ENCODE measurements at places on chromosomes 5 and 9.

- no peak overlapping the region for H3K4me3 ChIP-seq
- no peak overlapping the region for H3K27ac ChIP-seq
- no peaks in the 10 kb centered on the region for H3K4me1 ChIP-seq
- no peaks in the 10 kb centered on the region for H3K27me3 ChIP-seq
Observed at GRCh38 chr5:57727591-57727990, 245.0 kb upstream of the ACTBL2 start.

DNA sequence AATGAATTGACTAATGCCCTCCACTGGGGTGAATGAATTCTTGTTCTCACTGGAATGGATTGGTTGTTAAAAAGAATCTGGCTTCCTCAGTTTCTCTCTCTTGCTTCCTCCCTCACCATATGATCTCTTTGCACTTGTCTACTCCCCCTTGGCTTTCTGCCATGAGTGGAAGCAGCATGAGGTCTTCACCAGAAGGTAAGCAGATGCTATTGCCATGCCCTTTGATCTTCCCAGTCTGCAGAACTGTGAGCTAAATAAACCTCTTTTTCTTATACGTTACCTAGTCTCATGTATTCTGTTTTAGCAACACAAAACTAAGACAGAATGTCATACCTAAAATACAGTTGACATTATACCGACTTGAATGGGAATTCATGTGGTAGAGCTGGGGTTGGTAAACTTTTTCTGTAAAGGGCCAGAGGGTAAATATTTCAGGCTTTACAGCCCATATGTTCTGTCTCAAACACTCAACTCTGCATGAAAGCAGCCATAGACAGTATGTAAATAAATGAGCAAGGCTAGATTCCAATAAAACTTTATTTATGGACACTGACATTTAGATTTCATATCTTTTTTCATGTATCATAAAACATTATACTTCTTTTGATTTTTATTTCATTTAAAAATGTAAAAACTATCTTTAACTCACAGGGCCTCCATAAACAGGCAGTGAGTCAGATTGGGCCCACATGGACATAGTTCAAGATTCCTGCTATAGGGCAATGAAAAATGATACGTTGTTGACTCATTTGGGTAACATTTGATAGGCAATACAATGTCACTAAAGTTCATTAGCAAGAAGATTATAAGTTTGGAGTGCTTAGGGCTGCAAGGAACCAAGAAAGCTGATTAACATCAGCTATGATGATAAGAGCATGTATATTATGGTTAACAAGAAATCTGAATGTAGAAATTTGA is 79.4 kb upstream of the TLE4 start:
- H3K27me3 ChIP-seq, result no peaks in the 10 kb centered on the region
- no peak for DNase-seq
- H3K4me3 ChIP-seq, result no peak overlapping the region

GRCh38 chr5:110351430-110351829 is 375.0 kb downstream of the TMEM232 start:
- no peaks in the 10 kb centered on the region for H3K36me3 ChIP-seq
- no peak for DNase-seq
- H3K27ac ChIP-seq, result no peak overlapping the region
- no peak overlapping the region for H3K4me3 ChIP-seq
- no peaks in the 10 kb centered on the region for H3K27me3 ChIP-seq
- H3K4me1 ChIP-seq, result peaks cover 2% of the 10 kb centered on the region

- no peak for DNase-seq
- no peaks in the 10 kb centered on the region for H3K27me3 ChIP-seq
- no peaks in the 10 kb centered on the region for H3K36me3 ChIP-seq
- H3K27ac ChIP-seq, result no peak overlapping the region
- H3K4me1 ChIP-seq, result no peaks in the 10 kb centered on the region
- no peak overlapping the region for H3K4me3 ChIP-seq
Observed at GRCh38 chr9:79799691-79800335, 228.0 kb downstream of the TLE4 start.

DNA sequence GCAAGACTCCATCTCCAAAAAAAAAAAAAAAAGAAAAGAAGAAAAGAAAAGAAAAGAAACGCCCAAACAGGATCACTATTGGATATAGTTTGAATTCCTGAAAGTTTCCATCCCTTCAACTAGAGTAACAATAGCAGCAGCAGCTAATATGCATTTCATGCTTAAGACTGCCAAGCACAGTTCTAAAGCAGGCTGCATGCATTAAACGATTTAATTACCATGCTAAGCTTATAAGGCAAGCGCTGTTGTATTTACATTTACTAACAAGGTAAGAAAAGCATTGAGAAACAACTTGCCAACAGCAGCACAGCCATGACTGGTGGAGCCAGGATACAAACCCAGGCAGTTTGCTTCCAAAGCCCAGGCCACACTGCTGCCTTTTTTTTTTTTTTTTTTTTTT is 13.0 kb downstream of the TBC1D2 start:
- no peaks in the 10 kb centered on the region for H3K27me3 ChIP-seq
- no peak overlapping the region for H3K27ac ChIP-seq
- DNase-seq, result no peak
- H3K4me3 ChIP-seq, result no peak overlapping the region

DNA sequence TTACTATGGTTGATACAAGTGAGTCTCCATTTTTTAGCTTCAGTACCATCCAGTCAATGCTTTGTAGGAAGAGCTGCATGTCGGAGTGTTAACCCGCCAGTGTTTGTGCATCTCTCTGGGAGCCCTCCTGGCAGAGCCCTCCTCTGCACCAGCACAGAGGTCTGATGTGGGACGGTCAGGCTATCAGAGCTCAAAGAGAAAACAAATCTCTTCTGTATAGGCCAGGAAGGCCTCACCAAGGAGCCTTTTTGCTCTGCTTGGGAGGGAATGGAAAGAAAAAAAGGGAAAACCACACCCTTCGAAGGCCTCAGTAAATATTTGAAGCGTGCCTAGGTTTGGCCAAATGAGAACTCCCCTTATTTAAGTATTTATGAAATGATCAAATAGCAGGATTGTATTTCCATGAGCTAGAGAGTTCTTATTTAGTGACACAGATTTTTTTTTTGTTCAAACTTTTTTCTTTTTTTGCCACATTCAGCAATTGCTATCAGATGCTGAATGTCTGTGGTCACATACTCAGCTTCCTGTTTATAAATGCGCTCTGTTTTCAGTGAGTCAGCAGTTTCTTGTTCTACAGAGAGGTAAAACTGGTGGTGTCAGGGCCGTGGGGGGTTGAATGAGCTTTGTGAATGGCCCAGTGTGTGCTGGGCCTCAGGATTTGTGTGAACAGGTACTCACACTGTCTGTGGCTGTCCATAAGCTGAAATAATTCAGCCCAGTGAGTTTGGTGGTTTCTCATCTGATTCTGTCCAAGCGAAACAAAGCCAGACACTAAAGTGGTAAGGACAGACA is 226.6 kb downstream of the SNX18 start:
- no peaks in the 10 kb centered on the region for H3K27me3 ChIP-seq
- no peak overlapping the region for H3K4me3 ChIP-seq
- DNase-seq, result no peak
- H3K4me1 ChIP-seq, result peaks cover 9% of the 10 kb centered on the region
- no peaks in the 10 kb centered on the region for H3K36me3 ChIP-seq

DNA sequence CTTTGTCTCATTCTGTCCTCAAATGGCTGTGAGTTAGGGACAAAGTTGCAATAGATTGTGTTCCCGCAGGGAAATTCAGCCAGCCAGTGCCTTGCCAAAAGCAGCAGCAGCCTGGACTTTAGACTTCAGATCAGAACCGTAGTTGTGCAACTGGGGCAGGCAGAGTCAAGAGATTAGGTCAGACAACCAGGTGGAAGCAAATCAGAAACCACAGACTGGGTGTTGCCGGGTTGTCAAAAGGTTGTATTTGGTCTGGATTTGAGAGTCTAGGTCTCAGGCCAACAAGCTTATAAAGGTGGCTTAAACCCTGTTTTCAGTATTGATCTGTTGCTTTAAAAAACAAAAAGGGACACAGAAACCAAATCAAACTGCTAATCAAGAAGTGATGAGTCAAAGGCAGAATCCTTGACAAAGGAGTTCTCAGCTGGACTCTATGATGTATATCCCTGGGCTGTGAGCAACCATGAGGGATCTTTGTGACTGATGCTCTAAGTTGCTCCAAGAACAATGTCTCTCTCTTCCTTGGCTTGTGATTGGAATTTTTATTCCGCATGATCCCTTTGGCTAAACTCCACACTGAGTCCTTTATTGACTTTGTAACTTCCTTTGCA is 20.9 kb downstream of the RFK start:
- H3K4me1 ChIP-seq, result peaks cover 6% of the 10 kb centered on the region
- H3K27ac ChIP-seq, result no peak overlapping the region
- no peaks in the 10 kb centered on the region for H3K36me3 ChIP-seq
- H3K27me3 ChIP-seq, result no peaks in the 10 kb centered on the region
- no peak for DNase-seq

DNA sequence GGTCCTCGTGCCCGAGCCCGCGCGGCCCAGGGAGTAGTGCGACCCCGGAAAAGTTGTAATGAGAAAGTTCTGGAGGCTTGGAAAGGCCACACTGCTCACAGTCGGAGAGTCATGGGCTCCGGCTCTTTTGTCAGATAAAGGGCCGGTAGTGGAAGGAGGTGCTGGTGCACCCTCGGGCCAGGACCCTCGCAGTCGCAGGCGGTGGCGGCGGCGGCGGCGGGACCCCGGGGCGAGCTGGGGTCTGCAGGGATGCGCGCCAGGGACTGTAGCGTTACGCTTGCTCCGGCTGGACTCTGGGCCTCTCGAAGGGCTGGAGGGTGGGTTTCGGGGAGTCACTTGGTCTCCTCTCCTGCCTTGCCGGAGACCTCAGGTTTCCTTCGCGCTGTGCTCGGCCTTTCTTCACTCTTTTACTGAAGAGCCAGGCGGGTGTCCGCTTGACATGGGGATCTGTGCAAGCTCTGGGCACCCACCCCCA is 1.5 kb downstream of the RORB start:
- H3K4me3 ChIP-seq, result peak overlapping the region; percentile 53
- H3K27me3 ChIP-seq, result peaks cover 8% of the 10 kb centered on the region
- DNase-seq, result peak; percentile 31
- H3K4me1 ChIP-seq, result peaks cover 6% of the 10 kb centered on the region
- H3K27ac ChIP-seq, result no peak overlapping the region

- no peaks in the 10 kb centered on the region for H3K36me3 ChIP-seq
- H3K27ac ChIP-seq, result no peak overlapping the region
- H3K4me3 ChIP-seq, result no peak overlapping the region
- no peak for DNase-seq
Observed at GRCh38 chr9:77454663-77455062, 193.5 kb downstream of the GNA14 start.

GRCh38 chr9:131997779-131998178 is 81.9 kb downstream of the MED27 start:
- H3K4me3 ChIP-seq, result no peak overlapping the region
- H3K27ac ChIP-seq, result no peak overlapping the region
- DNase-seq, result no peak
- H3K36me3 ChIP-seq, result peaks cover 11% of the 10 kb centered on the region

DNA sequence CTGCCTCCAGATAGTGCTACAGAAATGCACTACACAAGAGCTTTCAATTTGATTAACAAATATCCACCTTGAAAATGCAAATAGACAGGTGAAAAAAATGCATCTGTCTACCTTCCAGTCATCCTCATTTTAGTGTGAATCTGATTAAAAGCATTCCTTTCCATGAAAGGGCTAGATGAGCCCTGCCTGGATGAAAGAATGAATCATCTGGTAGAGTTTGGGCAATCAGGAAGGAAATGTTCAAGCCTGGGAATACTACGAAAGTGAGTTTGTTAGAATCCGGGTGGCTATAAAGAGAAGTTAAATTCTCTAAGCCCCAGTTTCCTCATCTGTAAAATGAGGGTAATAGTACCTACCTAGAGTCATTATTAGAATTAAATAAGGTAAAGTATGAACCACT is 142.6 kb downstream of the FAM114A2 start:
- H3K4me3 ChIP-seq, result no peak overlapping the region
- no peaks in the 10 kb centered on the region for H3K36me3 ChIP-seq
- H3K27me3 ChIP-seq, result no peaks in the 10 kb centered on the region
- H3K4me1 ChIP-seq, result no peaks in the 10 kb centered on the region

DNA sequence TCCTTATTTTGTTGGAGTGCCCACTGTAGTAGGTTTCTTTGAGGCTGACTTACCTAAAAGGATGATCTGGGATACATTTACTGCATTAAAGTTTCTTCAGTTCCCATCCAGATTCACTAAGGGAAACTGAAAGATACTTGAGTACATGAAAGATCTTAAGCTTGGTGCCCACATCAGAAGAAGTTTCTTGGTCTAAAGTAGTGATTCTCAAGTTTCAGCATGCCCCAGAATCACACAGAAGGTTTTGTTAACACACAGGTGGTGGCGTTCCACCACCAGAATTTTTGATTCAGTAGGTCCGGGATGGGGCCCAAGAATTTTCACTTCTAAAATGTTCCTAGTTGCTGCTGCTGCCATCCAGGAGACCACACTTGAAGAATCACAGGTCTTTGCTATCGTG is 171.0 kb downstream of the ZNF462 start:
- H3K4me3 ChIP-seq, result no peak overlapping the region
- peaks cover 6% of the 10 kb centered on the region for H3K4me1 ChIP-seq
- no peaks in the 10 kb centered on the region for H3K27me3 ChIP-seq
- no peaks in the 10 kb centered on the region for H3K36me3 ChIP-seq
- no peak overlapping the region for H3K27ac ChIP-seq

- H3K4me3 ChIP-seq, result no peak overlapping the region
- no peaks in the 10 kb centered on the region for H3K27me3 ChIP-seq
- DNase-seq, result no peak
- no peak overlapping the region for H3K27ac ChIP-seq
Observed at GRCh38 chr5:97986069-97986468, 787.4 kb upstream of the RGMB start.

GRCh38 chr9:88994469-88995199 is 3.4 kb downstream of the S1PR3 start:
- no peak for DNase-seq
- H3K4me1 ChIP-seq, result peaks cover 33% of the 10 kb centered on the region
- H3K27me3 ChIP-seq, result no peaks in the 10 kb centered on the region
- no peak overlapping the region for H3K4me3 ChIP-seq
- H3K27ac ChIP-seq, result no peak overlapping the region

GRCh38 chr9:70421272-70422180 is 7.1 kb upstream of the KLF9 start:
- H3K4me3 ChIP-seq, result peak overlapping the region; percentile 55
- DNase-seq, result no peak
- H3K27me3 ChIP-seq, result peaks cover 50% of the 10 kb centered on the region

DNA sequence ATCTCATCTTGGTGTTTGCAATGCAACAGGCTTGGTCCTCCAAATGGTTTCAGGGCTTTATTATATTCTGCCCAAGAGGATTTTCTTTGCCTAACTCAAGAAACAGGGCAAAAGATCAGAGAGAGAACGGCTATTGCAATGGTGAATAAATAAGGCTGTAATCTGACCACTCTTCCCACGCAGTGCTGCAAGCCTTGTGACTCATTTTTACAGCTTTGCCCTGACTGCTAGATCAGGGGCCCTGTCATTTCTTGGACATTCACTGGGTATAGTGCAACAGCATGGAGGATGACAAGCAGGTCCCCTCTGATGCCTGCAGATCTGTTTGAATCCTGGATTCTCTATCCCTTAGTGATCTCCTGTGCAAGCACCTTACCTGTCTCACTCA is 459.1 kb downstream of the EBF1 start:
- H3K4me1 ChIP-seq, result peaks cover 4% of the 10 kb centered on the region
- no peaks in the 10 kb centered on the region for H3K36me3 ChIP-seq
- no peak for DNase-seq
- H3K27ac ChIP-seq, result no peak overlapping the region

GRCh38 chr5:79109527-79110492 is 1.8 kb upstream of the BHMT start:
- H3K27ac ChIP-seq, result no peak overlapping the region
- H3K36me3 ChIP-seq, result no peaks in the 10 kb centered on the region
- no peak overlapping the region for H3K4me3 ChIP-seq
- DNase-seq, result no peak
